ENCODE measurements at places on chromosomes 7 and 10. TPM values are rescaled to one million over a fixed set of nuclear protein-coding genes. Genes with fewer than 3 reads are reported as not detected.

DNA sequence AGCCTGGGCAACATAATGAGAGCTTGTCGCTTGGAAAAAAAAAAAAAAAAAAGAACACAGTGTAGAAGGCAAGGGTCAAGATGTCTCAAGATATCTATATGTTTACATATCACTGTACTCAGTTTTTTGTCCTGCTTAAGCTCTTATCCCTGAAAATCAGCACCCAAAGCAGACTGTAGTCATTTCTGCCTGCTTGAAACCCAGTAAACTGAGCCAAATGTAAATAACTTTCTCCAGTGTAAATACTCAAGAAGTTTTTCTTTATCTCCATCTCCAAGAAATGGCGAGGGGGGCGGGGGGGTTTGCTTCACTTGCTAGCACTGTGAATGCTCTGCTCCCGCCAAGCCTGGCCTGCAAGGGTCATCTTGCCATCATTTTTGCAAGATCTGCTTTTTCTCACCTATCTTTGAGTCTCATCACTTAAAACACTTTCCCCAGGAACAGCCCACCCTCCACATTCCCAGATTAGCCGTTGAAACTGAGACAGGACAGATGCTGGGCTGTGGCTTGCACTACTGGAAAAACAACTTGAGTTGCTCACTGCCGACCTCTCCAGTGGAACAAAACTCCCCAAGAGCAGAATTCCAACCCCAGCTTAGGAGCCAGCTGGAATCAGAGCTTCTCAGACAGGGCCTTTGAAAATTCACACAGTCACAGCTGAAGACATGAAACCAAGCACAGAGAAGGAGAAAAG is 54.6 kb downstream of the AFAP1L2 start:
- DNase-seq = no peak

GRCh38 chr10:88386821-88387773 is 196.0 kb downstream of the RNLS start:
- DNase-seq = peak; percentile 16

GRCh38 chr10:30502266-30503060 is 68.5 kb downstream of the MAP3K8 start:
- DNase-seq = no peak

- no peak for DNase-seq
Observed at GRCh38 chr7:38798552-38799267, 110.3 kb downstream of the VPS41 start.

GRCh38 chr10:106904209-106904608 is 260.3 kb downstream of the SORCS1 start:
- no peak for DNase-seq

- no peak for DNase-seq
Observed at GRCh38 chr7:23895666-23896096, 185.7 kb downstream of the STK31 start.

DNA sequence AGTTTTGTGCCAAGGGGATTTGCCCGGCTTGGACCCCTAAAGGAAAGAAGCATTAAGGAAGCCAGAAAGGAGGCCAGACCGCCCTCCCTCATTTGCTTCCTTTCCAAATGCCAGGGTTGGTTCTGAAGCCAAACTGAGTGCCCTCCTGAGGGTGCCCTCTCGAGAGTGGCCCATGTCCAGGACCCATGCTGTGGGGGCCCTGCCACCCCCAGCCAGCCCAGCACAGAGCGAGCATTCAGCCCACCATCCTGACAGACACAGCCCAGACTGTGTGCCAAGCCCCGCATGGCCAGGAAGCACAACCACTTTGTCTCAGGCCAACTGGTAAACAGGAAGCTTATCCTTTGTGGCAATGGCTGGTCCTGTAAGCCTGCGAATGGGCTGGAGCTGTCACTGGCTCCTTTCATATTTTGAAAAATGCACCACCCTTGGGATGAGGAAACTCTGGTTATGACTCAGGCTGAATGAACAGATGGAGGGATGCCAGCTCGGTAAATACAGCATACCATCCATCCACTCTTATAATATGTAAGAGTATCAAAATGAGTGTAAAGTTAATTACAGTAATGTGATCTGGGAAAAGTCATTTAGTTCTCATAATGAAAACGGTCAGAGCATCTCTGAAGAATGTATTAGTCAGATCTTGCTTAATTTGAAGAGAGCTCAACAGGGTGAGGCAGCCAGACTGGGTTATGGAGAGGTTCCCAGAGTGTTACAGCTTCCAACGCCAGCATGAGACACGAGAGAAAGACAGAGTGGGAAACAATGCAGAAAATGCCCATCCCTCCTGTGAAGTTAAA is 65.0 kb downstream of the STK17A start:
- DNase-seq = peak; percentile 63

The VPS37D gene
- 2.5 TPM for total RNA-seq

The TUBB8 gene
- total RNA-seq = not detected

GRCh38 chr10:129790715-129791446 is 173.2 kb downstream of the EBF3 start:
- no peak for DNase-seq

The TBXAS1 gene
- 2.8 TPM for total RNA-seq

The KCND2 gene
- 0.07 TPM for total RNA-seq

GRCh38 chr7:78420001-78420400 is 621.4 kb downstream of the PHTF2 start:
- DNase-seq = no peak

The PSD gene
- 0.35 TPM for total RNA-seq

The SMO gene
- 1.3 TPM for total RNA-seq

- DNase-seq = no peak
Observed at GRCh38 chr10:7593063-7593462, 73.7 kb downstream of the ITIH5 start.

DNA sequence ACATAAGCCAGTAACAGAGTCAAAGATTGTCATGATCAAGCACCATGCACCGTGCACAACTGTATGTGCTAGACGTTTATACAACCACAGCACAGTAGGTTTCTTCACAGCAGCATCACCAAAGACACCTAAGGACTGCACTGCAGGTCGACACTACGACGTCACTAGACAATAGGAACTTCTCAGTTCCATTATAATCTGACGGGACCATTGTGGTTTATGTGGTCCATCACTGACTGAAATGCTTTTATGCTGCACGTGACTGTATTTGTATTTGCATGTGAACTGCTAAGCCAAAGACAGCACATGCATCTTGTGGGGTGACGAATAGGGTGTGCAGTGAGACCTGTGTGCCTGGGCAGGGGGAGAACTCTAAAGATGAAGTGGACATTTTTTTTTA is 164.9 kb downstream of the PARD3 start:
- no peak for DNase-seq

DNA sequence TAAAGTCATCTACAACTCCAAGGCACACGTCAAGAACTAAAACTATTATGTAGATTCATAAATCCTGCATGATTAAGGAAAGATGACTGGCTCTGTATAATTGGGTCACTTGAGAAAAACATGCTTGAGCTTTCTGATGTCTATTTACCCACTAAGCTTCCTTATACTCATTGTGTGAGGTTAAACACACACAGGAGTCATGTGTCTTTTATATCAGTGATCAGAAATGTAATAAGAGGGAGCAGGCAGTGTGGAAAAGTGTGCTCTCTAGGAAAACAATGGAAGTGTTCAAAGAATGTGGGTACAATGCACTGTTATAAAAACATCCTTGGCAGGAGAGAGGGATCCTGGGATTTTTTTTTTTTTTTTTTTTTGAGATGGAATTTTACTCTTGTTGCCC is 108.6 kb upstream of the ARID5B start:
- no peak for DNase-seq

The LIPN gene
- total RNA-seq = not detected

The CPXM2 gene
- total RNA-seq = 2.0 TPM

The NME8 gene
- total RNA-seq = not detected

DNA sequence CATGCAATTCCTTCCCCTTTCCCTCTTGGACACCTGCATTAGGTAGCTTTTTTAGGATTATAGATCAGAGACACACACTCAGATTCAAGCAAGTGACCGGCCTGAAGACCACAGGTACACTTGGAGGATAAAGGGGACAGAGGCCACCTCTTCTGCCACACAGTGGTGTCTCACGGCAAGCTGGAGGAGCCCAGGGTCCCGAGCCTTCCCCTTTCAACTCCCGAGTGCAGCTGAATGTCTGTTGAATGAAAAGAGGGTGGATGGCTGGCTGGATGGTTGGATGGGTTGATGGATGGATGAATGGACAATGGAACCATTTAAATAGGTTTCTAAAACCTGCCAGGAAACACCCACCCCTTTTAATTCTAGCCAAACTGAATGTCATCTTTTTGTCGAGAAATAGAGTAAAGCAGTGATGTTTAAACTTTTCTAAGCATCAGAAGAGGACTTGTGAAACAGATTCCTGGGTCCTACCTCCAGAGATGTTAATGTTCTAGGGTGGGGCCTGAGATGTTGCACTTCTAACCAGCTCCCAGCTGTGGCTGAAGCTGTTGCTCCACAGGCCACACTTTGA is 49.2 kb upstream of the ZMIZ1 start:
- peak; percentile 6 for DNase-seq

DNA sequence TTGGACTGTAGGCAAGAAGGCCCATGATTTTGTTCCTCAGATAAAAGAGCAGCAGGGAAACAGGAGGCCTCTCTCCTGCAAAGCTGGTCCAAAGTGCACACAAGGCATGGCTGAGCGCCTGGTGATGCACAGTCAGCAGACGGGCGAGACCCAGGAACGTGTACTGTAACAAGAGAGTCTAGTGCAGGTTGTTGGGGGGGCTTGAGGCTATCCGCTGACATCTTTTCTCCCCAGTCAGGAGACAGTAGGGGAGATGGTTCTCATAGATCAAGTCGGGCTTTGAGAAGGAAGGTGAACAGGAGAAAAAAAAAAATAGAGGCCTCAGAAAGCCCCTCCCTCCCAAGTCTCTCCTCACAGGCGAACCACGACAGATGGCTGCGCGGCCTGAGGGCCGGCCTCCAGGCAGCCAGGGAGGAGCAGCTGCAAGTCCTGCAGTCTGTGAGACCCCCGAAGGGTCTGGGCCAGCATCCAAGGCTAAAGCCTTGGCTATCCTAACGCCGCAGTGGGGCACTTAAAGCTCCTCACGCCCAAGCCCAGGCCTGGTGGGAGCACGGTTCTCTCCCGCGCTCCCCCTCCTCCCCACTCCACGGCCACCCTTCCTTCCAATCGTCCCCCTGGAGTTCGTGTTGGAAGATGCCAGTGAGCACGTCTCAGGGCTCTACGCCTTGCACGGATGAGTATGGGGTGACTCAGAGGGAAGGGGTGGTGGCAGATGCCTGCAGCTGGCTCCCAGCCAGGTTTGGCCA is 68.3 kb downstream of the PRKAG2 start:
- no peak for DNase-seq

The LRRC4 gene
- total RNA-seq = 0.29 TPM

The FAM180A gene
- total RNA-seq = 0.65 TPM

- no peak for DNase-seq
Observed at GRCh38 chr10:60534761-60535389, 145.2 kb upstream of the ANK3 start.

DNA sequence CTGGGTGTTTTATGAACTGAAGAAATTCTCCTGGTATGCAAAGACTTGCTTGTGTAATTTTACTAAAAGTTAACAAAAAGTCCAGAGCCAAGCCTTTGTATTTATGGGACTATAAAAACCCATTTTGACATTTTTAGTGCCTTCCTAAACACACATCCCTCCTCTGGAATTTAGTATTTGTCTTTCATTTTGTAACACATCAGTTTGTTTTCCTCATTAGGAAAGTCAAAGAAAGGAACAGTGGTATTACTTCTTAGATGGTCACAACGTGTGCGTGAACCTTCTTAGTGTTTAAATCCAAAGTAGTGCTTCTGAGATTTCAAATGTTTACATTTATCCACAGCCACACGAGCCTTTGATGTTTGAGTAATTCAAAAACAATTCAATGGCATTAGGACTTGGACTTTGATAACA is 103.2 kb upstream of the TMEM106B start:
- no peak for DNase-seq

The PLXDC2 gene
- total RNA-seq = 15.1 TPM

- no peak for DNase-seq
Observed at GRCh38 chr7:150941351-150942000, 36.6 kb downstream of the KCNH2 start.

- no peak for DNase-seq
Observed at GRCh38 chr10:60497364-60497763, 107.7 kb upstream of the ANK3 start.

The LOXL4 gene
- 4.2 TPM for total RNA-seq

DNA sequence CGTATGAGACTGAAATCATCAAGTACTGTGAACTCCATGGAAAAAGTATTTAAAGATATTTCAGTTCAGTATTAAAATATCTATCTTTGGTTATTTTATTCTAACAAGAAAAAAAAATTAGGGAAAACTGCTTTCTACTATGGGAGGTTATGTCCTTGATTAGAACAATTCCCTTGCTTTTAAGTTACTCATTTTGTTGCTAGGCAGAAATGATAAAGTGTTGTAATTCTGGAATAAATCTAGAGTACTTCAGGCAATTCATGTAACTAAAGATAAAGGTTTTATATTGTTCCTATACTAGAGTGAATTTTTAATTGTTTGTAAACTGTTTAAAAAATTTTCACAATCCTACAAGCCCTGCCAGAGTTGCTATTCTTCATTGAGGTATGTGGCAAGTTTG is 92.0 kb downstream of the BBS9 start:
- DNase-seq = no peak

DNA sequence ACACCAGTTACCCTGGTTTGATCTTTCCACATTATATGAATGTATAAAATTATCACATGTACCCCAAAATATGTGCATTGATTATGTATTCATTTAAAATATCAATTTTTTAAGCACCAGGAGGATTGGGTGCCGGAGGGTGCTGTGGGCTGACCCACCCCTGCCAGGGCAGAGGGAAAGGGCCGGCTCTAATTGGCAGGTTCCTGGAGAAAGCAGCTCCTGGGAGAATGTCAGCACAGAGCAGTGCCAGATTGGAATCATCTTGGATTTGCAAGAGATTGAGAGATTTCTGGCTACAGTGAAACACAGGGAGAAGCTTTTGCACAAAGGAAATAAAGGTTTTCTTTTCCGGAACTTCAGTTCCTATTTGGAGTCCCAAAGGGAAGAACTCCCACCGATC is 264.4 kb upstream of the TCERG1L start:
- no peak for DNase-seq

GRCh38 chr10:86636311-86636710 is 18.0 kb upstream of the OPN4 start:
- no peak for DNase-seq

GRCh38 chr10:113517901-113518260 is 35.0 kb upstream of the HABP2 start:
- DNase-seq = no peak

GRCh38 chr7:38257350-38257677 is 16.1 kb downstream of the TARP start:
- DNase-seq = no peak

The INSYN2A gene
- not detected for total RNA-seq

- DNase-seq = no peak
Observed at GRCh38 chr7:126185959-126186580, 1066.7 kb downstream of the GRM8 start.

DNA sequence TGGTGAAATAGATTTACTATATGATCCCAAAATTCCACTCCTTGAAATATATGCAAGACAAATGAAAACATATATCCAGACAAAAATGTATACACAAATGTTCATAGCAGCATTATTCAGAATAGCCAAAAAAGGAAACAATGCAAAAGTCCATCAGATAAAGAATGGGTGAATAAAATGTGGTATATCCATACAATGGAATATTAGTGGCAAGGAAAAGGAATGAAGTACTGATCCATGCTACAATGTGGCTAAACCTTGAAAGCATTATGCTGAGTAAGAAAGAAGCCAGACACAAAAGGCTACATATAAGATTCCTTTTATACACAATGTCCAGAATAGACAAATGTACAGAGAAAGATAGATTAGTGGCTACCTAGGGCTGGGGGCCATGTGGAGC is 225.5 kb downstream of the PLXNA4 start:
- DNase-seq = no peak
